ENCODE measurements at places on chromosomes 11 and 22. TPM values are rescaled to one million over a fixed set of nuclear protein-coding genes. Genes with fewer than 3 reads are reported as not detected.

The C11orf87 gene
- total RNA-seq: 0.04 TPM

- DNase-seq: no peak
These were observed 137.5 kb downstream of the LDLRAD3 start for GRCh38 chr11:36081274-36081945.

GRCh38 chr11:130924750-130925149 is 8.5 kb upstream of the SNX19 start:
- DNase-seq: no peak

DNA sequence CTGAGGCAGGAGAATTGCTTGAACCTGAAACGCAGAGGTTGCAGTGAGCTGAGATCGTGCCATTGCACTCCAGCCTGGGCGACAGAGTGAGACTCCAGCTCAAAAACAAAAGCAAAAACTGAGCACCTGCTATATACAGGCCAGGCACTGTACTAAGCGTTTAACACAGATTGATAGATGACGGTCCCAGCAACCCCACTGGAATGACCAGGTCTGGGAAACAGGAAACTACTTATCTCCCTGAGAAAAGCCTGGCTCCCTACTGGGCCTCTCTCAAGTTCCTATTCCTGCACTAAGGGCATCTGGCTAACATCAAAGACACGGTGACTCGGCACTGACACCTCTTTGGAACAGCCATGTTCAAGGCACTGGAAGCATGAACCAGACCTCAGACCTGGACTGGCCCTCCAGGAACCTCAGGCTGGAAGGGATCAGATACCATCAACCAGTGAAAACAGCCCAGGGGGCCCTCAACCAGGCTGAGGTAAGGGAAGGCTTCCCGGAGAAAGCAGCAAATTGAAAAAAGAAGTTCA is 16.6 kb downstream of the ARAP1 start:
- peak; percentile 28 for DNase-seq

- DNase-seq: no peak
These were observed 10.1 kb downstream of the CENPM start for GRCh38 chr22:41936894-41937169.

The GLYAT gene
- 2.7 TPM for total RNA-seq
